ENCODE measurements at places on chromosomes 5 and 9. TPM values are rescaled to one million over a fixed set of nuclear protein-coding genes. Genes with fewer than 3 reads are reported as not detected.
A peak's percentile ranks its signal among the peaks of the same experiment; 100 is the strongest.

- no peak for DNase-seq
Measured at GRCh38 chr5:158856794-158857193, 242.9 kb downstream of the EBF1 start.

- no peak for DNase-seq
Measured at GRCh38 chr5:73434461-73434860, 14.1 kb downstream of the FOXD1 start.

DNA sequence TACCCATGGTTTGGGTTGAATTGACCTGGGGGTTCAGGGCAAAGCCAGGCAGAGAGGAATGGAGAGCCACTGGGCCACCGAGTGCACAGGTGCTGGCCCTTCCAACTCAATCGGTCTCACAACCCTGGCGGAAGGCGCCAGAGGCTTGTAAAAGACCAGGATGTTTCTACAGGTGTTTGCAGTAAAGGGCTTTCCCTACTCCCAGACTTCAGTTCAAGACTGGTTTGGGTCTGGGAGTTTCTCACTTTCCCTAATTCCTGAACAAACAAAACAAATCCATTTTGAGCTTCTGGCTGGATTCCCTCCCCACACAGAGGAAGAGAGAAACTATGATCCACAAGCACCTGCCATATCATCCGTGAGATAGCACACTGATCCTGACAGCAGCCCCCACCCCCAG lies 125.2 kb upstream of the KLF4 start:
- DNase-seq: no peak

GRCh38 chr9:110109333-110110092 lies 98.4 kb downstream of the C9orf152 start:
- no peak for DNase-seq

DNA sequence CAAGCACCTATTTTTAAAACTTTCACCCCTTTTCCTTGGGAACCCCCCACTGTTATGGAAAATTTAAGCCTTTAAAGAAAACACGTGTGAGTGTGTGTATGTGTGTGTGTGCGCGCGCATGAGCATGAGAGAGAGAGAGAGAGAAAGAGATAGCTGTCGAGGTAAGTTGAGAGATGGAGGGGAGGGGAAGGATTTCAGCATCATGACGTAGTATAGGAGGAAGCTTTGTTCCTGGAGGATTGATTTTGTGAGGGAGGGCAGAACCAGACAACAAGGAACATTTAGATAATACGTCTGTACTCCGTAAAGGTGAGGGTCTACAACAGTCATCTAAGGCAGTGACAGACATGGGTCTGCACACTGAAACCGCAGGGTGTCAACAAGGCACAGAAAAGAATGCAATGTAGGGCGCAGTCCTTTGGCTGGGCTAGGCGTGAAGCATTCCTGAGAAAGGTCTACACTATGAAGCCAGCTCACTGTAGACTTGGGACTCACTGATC lies 227.7 kb downstream of the SMARCA2 start:
- DNase-seq: no peak

DNA sequence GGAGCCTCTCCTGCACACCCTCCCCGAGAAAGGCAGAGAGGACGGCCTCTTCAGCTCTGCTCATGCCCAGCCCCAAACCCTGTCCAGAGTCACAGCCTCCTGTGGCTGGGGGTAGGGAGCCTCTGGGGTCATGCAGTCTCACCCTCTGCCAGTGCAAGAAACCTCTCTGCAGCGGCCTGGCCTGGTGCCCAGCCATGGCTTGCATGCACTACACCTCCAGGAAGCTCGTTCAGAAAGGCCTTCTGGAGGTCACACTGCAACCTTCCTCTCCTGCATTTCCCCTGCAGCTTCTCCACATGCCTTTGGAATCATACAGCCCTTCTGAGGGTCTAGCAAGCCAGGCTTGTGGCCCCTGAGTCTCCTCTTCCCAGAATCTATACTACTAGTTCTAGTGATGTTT lies 17.9 kb downstream of the CSF1R start:
- peak; percentile 53 for DNase-seq

DNA sequence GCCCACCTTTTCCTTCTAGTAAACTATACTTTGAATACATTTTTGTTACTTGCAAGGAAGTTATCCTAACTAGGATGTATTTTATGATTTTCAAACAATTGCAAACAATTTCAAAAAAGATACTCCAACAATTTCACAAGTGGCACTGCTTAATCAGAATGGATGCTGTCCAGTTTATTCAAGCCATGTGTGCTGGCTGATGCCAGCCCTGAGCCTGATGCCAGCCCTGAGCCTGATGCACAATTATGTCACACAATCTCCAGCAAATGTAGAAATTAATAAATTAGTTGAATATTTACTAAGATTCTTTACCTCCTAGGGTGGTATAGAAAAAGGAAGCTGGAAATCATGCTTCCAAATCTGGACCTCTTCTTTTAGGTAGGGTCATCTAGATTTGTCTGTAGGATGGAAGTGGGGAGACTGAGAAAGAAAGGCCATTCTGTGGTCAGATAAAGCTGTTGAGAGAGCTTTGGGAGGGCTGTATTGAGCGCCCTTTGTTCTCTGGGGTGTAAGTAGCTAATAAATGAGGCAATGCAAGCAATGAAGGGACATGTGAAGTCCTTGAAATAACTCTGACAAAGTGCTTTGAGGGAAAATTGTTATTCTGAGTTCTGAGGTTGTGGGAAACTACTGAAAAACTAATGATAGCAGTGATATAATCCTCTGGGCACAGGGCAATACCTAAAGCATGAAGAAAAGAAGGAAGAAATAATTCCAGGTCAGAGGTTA lies 5.8 kb upstream of the C6 start:
- no peak for DNase-seq

- DNase-seq: no peak
Measured at GRCh38 chr5:77882670-77883257, 106.6 kb upstream of the TBCA start.

- no peak for DNase-seq
Measured at GRCh38 chr9:36396985-36397384, 3.1 kb downstream of the RNF38 start.

DNA sequence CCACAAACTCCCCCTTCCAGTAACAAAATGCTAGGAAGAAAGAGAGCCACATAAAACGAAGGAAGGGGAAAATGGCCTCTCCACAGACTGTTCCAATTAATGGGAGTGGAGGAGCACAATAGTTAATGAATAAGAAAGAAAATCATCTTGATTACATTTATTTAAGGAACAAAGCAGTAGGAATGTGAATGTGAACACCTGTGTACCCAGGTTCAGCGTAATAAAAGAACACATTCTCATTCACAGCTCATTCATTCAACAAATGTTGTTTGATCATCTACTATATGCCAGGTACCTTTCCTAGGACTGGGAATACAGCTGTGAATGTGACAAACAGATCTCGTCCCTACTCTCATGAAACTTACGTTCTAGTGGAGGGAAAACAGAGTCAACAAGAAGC lies 35.7 kb downstream of the SIL1 start:
- DNase-seq: no peak

DNA sequence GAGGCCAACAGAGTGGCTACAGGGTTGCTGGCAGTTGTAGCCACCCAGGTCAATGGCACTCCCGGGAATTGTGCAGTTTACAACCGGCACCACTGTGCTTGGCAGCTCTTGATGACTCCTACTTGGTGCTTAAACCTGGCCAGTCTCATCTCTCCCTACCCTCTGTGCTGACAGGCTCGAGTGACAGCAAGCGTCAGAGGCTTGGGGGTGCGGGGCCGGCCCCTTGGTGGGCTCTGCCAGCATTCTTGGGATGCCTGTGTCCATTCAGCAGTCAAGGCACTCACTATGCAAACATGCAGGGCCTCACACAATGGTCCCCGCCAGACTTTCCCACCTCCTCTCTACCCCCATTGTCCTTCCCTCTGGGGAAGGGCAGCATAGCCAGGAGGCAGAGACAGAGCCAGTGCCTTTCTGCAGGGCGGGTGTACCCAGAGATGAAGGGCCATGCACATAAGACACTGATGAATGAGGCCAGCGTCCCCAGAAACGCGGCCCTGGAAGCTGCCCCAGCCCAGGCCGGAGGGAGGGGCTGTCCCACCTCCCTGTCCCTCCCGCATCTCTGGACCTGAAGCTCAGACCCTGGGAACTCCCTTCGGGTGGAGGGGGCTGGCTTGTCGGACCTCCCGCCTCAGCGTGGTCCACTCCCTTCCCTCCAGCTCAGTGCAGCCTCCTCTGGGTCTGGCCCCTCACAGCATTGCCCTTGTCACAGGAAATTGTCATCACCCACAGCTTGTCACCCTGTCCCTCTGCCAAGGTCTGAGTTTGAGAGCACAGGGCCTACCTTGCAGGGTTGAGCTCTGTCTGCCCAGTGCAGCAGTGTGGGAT lies 26.4 kb upstream of the NOTCH1 start:
- DNase-seq: no peak

GRCh38 chr5:36392818-36393217 lies 91.1 kb upstream of the RANBP3L start:
- DNase-seq: no peak

LEAP2 gene
- 0.54 TPM for total RNA-seq

RASGRF2 gene
- total RNA-seq: 7.3 TPM

SH2D3C gene
- 7.2 TPM for total RNA-seq

ORM2 gene
- total RNA-seq: not detected

Data from sigmoid colon (tissue), 7 donors.